Right cardiac atrium (tissue), 5 donors: ENCODE measurements at places on chromosomes 4 and X.

DNA sequence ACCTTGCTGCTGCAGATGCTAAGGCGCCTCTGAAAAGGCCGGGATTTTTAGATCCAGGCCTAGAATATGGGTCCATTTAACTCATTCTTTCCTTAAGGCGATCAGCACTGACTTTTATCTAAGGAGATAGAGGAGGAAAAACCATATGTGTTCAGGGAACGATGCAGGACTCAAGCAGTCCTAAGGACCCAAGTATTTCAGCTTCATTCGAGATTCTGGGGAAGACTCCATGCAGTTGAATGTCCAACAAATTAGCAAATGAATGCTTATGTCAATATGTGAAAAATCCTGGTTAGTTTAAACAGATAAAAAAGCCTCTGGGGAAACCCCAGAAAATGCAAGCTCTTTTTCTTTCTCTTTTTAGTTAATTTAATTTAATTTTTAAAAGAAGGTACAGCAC lies 36.0 kb downstream of the HELT start:
- DNase-seq, result no peak

GRCh38 chrX:480861-481417 lies 94.2 kb upstream of the PPP2R3B start:
- DNase-seq, result no peak

GRCh38 chr4:187179086-187180058 lies 455.7 kb upstream of the FAT1 start:
- no peak for DNase-seq

DNA sequence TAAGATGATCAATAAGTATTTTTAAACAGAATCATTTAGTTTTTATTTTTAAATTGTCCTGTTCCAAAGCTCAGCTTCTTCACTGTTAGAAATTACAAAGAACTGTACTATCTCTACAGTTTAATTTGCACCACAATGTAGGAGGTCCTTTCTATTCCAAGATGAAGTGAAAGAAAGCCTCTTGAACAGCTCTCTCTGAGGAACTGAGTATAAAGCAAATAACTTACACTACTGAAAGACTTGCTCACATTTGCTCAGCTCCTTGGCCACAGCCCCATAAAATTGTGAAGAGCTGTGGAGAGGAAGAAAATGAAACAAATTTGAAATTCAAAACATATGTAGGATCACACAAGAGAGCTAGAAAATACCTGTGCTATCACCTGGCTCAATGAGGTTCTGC lies 68.6 kb downstream of the ENPEP start:
- DNase-seq, result no peak

- DNase-seq, result no peak
These were observed 235.4 kb downstream of the SPRY1 start for GRCh38 chr4:123631786-123632692.

DNA sequence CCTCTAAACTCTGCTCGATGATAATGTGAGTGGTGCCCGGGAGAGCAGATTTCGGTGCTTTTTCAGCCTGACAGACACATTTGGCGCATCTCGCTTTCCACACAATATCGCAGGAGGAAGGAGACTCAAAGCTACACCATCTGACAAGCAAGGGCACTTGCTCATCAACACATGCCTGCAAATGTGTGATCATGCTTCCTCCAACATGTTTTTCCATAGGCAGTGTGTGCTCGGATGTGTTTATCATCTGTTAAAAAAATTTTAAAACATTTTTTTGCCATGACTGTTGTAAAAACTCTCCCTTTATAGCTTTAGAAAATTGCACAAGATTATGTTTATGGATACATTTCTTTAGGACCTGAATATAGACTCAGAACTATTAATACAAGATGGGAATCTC lies 170.3 kb upstream of the PUDP start:
- DNase-seq, result no peak

DNA sequence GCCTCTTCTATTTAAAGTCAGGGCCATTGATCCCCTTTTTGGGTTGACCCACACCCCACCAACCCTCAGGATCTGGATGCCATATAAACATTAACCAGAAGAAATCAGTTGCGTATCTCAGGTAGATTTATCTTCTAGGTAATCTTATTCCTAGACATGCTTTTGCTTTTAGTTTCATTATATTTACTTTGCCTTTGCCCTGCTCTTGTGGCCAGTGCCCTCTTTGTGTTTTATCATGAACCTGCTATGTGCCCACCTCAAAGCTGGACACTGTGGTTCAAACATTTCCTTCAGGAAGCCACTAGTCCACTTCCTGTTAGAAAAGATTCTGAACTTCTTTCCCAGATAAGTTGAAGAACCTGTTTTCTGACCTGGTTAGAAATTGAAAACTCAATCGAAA lies 117.4 kb upstream of the EDNRA start:
- no peak for DNase-seq

DNA sequence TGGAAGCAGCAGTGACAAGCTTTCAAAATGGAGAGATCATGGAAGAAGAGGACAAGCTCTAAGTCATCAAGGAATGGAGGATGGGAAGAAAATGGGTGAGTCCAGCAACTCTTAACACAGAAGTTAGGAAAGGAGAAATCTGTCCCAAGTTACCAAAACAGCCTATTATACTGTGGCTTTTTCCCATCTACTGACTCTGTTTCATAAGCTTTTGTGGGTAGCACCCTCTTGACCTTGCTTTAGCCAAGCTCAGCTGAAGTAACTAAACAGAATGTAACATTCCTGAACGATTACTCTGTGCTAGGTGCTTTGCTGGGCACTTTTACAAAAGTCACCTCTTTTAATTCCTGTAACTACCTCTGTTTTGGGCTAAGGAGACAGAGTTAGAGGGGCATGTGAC lies 54.9 kb downstream of the MAP7D2 start:
- DNase-seq, result no peak

GRCh38 chr4:37358748-37359147 lies 114.2 kb downstream of the NWD2 start:
- no peak for DNase-seq

DNA sequence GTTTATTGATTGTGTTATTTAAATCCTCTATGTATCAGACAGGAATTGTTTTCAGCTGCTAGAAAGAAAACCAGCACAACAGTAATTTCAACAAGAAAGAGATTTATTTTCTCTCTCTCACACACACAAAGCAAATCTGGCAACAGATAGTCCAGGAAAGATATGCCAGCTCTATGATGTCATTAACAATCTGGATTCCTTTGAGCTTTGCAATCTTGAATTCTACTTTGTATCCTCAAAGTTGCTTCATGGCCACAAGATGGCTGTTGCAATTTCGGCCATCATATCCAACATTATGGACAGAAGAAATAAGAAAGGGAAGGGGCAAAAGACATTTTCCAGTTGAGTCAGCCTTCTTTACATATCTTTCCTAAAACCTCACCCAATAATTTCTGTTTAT lies 19.8 kb upstream of the FMR1 start:
- DNase-seq, result no peak

GRCh38 chr4:94678896-94679295 lies 78.9 kb upstream of the BMPR1B start:
- no peak for DNase-seq
